ENCODE measurements at places on chromosomes 2 and 18. TPM values are rescaled to one million over a fixed set of nuclear protein-coding genes. Genes with fewer than 3 reads are reported as not detected.

LANCL1 gene
- 19.6 TPM for polyA plus RNA-seq

MERTK gene
- polyA plus RNA-seq = 38.6 TPM

NYAP2 gene
- polyA plus RNA-seq = not detected

PIGN gene
- 13.7 TPM for polyA plus RNA-seq

PTPRN gene
- polyA plus RNA-seq = not detected

CXCR4 gene
- polyA plus RNA-seq = 42.2 TPM

IHH gene
- polyA plus RNA-seq = 0.03 TPM

NAT8 gene
- polyA plus RNA-seq = 0.19 TPM

- DNase-seq = no peak
These were observed 150.1 kb upstream of the RMP24 start for GRCh38 chr18:35822413-35822812.

DNA sequence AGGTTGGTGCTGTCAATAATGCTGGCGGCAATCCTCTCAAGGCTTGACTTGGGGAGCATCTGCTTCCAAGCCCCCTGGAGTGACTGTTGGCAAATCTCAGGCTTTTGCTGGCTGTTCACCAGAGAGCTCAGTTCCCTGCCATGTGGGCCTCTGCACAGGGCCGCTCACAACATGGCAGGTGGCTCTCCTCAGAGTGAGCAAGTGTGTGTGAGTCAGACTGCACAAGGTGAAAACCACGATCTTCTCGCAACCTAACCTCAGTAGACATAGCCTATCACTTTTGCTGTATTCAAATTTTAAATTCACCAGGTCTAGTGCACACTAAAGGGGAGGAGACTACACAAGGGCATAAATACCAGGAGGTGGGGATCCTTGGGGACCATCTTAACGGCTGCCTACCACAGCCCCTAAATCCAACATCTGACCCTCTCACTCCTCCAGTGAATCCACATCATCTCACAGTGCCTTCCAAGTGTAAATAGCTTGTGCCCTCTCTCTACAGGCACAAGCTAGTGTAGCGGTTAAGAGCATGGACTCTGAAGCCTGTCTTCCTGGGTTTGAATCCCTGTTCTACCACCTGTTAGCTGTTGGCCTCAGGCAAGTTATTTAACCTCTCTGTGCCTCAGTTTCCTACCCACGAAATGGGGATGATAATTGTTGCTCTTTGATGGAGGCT, 187.7 kb upstream of the CXCR4 start:
- DNase-seq = no peak

GRCh38 chr2:227222292-227222691, 57.9 kb downstream of the COL4A3 start:
- DNase-seq = no peak

DNA sequence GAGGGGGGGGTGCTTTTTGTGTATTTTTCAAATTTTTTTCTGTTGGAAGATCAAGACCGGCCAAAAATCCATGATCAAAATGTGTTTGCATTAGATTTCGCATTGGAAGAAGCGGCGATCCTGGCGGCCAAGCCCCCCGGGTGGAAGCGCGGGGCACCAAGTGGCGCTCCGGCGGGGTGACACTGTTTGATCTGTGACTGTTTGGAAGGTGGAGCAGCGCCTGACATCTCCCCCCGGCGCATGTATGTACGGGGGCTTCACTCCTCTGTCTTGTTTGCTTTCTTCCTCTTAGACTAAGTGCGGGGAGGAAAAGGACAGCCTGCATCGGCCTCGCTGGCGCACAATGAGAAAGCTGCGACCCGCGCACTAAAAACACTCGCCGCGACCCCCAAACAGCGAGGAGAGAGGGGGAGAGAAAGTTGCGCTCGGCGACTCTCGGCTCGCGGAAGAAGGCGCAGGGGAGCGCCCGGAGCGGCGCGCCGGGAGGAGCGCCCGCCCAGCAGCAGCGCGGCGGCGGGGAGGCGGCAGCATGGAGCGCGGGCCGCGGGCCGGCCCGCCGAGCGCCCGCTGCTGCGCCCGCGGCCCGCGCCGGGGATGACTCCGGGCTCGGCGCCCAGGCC, 515 bp downstream of the TSHZ1 start:
- DNase-seq = peak; percentile 43

DNA sequence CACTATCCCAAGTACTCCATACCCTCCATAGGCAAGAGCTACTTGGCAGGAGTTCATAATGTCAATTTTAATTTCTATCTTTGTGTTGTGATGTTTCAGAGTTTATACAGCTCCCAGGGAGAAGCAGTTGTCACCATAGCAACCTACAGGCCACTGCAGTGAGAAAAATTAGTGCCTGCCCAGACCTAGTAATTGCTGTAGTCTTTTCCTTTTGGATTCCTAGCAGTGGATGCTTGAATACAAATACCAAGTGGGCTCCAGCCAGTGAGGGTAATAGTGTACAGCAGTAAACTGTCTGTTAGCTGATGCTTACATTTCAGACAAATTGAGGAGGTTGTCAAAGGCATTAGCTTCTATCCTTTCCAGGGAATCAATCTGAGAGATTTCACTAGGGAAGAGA, 26.7 kb downstream of the LHCGR start:
- DNase-seq = no peak

- DNase-seq = no peak
These were observed 38.1 kb upstream of the SLC3A1 start for GRCh38 chr2:44237221-44237620.

- DNase-seq = peak; percentile 67
These were observed 1.7 kb downstream of the IL1RL1 start for GRCh38 chr2:102313025-102313424.

- no peak for DNase-seq
These were observed 122.7 kb downstream of the GULP1 start for GRCh38 chr2:188414411-188414810.

GRCh38 chr2:30504731-30505130, 57.7 kb downstream of the LCLAT1 start:
- DNase-seq = no peak

GRCh38 chr18:2960983-2961696, 51.8 kb downstream of the LPIN2 start:
- DNase-seq = no peak

DNA sequence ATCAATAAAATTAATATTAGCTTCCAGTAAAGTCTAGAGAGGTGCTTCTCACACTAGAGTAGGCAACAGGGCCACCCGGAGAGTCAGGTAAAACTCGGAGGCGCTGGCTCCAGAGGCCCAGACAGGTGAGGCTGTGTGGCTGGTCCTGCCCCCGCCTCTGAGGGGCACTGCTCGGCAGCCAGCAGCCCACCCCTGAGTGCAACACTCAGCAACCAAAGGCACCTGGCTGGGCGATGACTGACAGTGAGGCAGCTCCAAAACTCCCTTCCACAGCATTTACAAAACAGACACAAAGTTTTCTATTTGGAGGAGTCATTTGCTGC, 138.8 kb upstream of the ID2 start:
- DNase-seq = no peak

- no peak for DNase-seq
These were observed 216.9 kb downstream of the ARHGAP15 start for GRCh38 chr2:143345887-143346787.

DNA sequence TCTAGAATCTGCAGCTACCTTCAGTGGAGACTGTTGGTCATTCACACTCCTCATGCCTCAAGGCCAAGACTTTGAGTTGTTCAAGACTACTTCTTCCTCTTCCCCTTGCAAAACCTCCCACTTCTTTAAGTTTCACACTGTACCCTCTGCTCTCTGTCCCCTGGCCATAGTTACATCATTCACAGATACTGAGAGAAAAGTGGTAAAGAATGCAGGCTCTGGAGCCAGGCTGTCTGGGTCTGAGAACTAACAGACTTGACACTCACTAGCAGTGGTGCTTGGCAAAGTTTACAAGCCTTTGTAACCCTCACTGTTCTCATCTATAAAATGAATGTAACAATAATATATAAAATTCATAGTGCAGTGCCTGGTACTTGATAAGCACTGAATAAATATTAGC, 61.8 kb downstream of the CDH20 start:
- DNase-seq = no peak

DNA sequence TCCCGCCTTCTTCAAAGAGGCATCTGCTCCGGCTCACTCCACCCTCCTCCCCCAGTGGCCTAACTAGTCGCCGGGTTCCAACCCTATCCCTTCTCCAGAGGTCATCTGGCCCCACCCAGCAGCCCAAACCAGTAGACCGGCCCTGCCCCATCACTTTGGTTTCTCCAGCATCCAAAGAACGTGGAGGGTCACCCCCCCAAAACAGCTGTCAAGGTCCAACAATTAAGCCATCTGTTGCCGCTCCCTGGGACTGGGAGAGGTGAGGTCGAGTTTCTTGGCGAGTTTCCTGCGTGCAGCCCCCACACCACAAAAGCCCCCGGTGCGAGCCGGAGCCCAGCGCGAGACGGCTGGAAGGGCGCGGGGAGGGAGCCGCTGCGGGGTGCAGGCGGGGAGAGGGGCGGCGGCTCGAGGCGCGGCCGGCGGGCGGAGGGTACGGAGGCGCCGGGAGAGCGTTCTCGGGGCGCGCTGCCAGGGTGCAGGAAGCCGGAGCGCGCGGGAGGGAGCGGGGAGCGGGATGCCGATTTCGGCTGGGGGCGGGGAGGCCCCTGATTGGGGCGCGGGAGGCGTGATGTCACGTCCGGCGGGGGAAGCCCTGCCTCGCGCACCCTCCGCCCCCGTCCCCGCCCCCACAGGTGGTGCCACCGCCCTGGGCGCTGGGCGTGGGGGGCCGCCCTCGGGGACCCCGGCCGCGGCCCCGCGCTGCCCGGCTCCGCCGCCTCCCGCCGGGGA, 571 bp upstream of the GPC1 start:
- DNase-seq = no peak

GRCh38 chr18:11119959-11120587, 29.3 kb downstream of the PIEZO2 start:
- no peak for DNase-seq

- DNase-seq = no peak
These were observed 10.0 kb upstream of the FEZ2 start for GRCh38 chr2:36607947-36608346.

DNA sequence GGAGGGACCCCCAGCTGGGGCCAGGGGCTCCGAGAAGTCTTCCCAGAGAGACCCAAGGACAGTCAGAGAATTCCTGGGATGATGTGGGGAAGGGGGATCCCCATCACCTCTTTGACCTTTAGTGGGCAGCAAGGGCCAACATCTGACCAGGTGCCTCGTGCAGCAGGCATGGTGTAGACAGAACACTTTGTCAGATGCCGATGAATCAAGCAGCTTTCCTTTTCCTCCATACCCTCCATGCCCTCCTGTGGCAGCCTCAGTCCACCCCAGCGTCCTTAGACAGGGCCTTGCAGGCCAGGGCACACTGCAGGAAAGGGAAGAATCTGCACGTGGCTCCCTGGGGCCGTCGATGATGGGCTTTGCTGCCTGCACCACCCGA, 26.3 kb downstream of the GPR55 start:
- DNase-seq = no peak

DNA sequence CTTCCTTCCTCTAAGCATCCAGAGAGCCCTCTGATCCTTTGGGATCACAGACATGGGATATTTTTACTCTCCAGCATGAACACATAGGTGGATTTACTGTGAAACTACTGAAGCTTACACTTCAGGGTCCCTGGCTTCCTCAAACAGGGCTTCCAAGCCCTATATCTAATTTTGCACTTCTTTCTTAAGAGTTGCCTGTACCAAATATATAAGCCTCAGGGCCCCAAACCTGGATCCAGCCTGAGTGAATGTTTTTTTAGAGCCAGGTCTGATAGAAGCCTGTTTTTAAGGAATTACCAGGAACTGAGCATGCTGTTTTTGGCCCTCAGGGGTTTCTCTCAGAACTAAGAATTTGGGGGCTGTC, 13.2 kb upstream of the KCMF1 start:
- DNase-seq = no peak

GRCh38 chr2:113219889-113220641, 46.3 kb downstream of the PSD4 start:
- DNase-seq = no peak
